ENCODE measurements at places on chromosomes 7 and 10. TPM values are rescaled to one million over a fixed set of nuclear protein-coding genes. Genes with fewer than 3 reads are reported as not detected.
A peak's percentile ranks its signal among the peaks of the same experiment; 100 is the strongest.

Gene KCND2
- not detected for total RNA-seq

DNA sequence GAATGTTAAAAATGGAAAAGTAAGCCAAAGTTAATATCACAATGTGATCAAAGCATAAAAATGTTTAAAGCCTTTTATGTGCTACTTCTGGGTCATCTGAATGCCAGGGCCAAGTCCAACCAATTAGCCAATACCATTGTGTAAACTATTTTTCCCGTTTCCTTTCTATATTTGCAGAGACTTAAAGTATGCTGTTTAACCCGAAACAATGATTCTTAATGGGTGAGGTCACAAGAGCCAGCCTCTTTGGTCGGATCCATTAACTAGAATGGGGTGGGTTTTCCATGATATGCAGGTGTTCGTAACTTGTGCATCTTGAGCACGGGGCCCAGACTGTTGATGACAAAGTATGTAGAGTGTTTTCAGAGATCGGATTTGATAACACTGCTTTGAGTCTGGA, 111.3 kb upstream of the IGFBP3 start:
- H3K27me3 ChIP-seq = no peaks in the 10 kb centered on the region
- no peak overlapping the region for H3K4me3 ChIP-seq

DNA sequence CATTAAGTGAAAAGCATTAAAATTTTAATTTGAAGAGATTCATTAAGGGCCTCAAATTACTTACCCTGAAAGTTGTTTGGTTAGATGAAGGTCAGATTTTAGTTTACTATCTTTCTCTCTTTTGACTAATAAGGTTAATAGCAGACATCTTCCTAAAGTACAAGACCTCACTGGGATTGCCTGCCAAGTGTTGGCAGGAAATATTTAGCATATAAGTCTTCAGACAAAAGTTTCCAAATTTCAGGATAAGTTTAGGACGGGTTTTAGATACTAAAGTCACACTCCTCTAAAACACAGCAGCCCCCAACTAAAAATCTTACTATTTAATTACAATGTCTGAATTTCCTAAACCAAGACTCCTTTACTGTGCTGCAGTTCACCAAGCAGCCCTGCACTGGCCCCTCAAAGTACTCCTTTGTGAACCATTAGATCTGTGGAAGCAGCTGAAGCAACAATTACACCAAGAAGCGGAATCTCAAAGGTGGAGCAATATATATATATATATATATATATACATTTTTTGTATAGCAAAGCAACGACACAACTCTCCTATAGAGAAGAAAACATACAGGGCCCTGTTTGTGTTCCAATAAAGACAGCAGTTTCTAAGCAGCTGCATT, 91.2 kb upstream of the KCNIP2 start:
- no peak overlapping the region for H3K4me3 ChIP-seq
- peaks cover 16% of the 10 kb centered on the region for H3K36me3 ChIP-seq
- H3K4me1 ChIP-seq = no peaks in the 10 kb centered on the region
- DNase-seq = no peak
- H3K27ac ChIP-seq = no peak overlapping the region

GRCh38 chr10:34773636-34774630, 41.2 kb downstream of the PARD3 start:
- DNase-seq = no peak
- H3K4me3 ChIP-seq = no peak overlapping the region
- no peaks in the 10 kb centered on the region for H3K4me1 ChIP-seq
- no peak overlapping the region for H3K27ac ChIP-seq

DNA sequence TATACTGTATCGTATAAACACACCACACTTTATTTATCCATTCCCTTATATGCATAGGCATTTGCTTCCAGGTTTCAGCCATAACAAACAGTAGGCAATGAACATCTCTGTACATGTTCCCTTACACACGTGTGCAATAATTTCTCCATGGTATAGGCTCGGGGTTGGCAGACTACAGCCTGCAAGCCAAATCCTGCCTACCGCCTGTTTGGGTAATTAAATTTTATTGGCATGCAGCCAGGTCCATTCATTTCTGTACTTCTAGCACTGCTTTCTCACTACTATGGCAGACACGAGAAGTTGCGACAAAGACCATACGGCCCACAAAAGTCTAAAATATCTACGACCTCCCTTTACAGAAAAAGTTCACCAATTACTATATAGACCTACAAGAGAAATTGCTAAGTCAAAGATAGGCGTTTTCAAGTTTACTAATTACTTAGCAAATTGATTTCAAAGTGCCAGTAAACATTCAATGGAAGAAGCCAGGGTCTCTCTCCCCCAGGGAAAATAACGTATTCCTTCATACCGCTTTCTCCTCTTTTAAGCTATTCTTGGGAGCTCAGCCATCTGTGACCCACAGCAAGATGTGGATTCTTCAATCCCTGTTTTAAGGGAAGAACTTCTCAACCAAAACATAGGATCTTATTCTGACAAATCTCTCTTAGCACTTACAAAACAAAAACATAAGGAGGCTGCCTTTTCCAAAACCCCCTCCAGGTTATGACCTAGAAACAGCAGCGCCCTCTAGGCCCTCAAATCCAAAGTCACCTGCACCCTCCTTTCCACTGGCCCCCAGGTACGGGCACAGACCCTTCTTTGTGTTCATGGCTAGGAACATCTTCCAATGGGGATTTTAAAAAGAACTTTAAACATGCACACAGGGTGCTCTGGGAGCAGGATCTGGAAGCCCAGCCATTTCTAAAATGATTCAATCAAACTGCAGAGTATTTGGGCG, 100.5 kb downstream of the FGFR2 start:
- H3K27ac ChIP-seq = no peak overlapping the region
- H3K36me3 ChIP-seq = no peaks in the 10 kb centered on the region
- no peaks in the 10 kb centered on the region for H3K4me1 ChIP-seq
- H3K27me3 ChIP-seq = no peaks in the 10 kb centered on the region

GRCh38 chr10:50310560-50311174, 59.4 kb upstream of the ASAH2 start:
- peaks cover 4% of the 10 kb centered on the region for H3K36me3 ChIP-seq
- no peaks in the 10 kb centered on the region for H3K4me1 ChIP-seq
- no peak for DNase-seq
- no peaks in the 10 kb centered on the region for H3K27me3 ChIP-seq

DNA sequence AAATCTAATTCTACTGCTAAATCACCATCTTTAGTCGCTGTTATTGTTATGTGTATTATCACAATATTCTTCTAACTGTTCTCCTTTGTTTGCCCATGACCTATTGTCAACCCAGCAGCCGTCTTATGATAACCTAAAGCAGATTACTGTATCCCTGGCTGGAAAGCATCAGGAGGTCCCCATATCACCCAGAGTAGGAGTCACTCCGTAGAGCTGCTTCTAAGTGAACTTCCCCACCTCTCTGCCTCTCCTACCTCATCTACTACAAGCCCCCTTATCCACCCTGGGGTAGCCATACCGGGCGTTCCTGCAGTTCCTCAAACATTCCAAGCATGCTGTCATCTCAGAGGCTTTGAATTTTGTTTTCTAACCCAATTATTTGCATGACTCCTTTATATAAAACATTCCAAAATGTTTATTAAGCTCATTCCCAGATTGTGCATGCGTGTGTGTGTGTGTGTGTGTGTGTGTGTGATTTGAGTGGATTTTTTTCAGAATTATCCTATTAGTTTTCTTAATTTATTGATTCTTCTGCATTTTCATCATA, 39.7 kb downstream of the POU6F2 start:
- no peaks in the 10 kb centered on the region for H3K36me3 ChIP-seq
- H3K4me3 ChIP-seq = no peak overlapping the region
- no peaks in the 10 kb centered on the region for H3K4me1 ChIP-seq
- no peak overlapping the region for H3K27ac ChIP-seq

DNA sequence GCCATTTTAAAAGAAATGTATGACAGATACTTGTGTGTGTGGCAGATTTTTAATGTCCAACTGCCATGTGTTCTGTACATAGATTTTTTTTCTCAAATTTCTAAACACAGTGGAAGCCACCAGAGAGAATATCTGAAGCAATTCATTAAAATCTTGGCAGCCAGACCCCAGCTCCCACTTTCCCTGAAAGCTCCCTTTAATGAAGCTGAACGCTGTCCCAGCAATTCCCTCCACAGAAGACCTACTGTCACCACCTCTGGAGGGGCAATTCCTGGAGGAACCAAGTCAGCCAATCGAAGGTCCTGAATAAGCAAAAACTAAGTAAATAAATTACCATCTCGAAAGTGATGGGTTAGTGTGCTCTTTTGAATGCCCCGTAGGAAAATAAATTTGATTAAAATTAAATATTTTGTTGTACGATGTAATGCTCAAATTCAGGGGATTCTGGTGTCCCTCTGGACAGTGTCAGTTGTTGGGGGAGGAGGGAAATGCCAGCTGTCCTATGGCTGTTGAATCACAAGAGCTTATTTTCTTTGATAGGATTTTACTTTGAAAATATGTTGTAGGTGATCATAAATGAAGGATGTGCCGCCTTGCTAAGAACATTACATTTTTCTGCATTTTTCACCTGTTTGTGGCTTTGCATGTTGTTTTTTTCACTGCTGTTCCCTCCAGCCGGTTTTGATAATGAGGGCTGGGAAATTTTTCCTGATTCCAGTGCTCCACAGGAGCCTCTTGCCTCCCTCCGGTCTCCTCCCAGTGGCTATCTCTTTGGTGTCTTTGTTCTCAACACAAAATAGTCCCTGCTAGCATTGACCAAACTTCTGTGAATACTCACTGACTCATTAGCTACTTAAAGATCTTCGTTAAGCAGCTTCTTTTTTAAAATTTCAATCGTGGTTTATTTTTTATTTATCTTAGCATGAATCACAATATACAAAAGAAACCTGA, 9.2 kb upstream of the GSAP start:
- no peaks in the 10 kb centered on the region for H3K36me3 ChIP-seq
- H3K27ac ChIP-seq = no peak overlapping the region
- no peak overlapping the region for H3K4me3 ChIP-seq
- DNase-seq = no peak
- H3K27me3 ChIP-seq = no peaks in the 10 kb centered on the region

GRCh38 chr7:137715121-137715520, 131.7 kb downstream of the DGKI start:
- H3K27me3 ChIP-seq = no peaks in the 10 kb centered on the region
- no peaks in the 10 kb centered on the region for H3K4me1 ChIP-seq
- DNase-seq = no peak
- H3K27ac ChIP-seq = no peak overlapping the region

DNA sequence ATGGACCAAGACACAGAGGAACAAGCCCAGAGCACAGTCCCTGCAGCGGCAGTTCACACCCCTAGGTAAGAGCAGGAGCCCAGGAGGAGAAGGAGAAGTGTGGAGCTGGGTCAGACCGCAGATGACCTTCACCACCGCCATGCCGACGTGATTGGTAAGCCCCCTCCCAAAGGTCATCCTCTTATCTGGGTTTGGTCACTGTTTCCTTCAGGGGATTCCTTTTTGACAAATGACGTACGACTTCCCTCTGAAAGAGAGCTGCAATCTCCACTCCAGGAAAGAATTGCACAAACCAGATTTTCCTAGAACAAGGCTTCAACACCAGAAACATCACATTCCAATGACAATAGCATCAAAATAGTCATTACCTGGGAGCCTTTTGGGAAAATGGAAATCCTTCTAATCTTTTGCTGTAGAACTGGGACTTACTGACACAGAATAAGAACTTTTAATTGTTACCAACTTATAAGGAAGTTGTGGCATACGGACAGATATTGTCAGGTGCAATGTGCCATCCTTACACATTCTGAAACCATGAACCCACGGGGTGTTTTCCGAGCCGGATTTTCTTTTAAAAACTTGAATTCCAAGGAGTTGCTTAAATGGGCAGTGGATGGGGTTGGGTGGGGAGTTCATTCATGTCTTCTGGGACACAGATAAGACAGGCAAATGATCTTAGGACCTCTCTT, 20.8 kb upstream of the ADAM12 start:
- no peaks in the 10 kb centered on the region for H3K4me1 ChIP-seq
- H3K4me3 ChIP-seq = no peak overlapping the region
- H3K36me3 ChIP-seq = no peaks in the 10 kb centered on the region
- DNase-seq = no peak
- H3K27me3 ChIP-seq = peaks cover 2% of the 10 kb centered on the region

GRCh38 chr10:17851611-17852010, 42.5 kb downstream of the MRC1 start:
- H3K27me3 ChIP-seq = peaks cover 2% of the 10 kb centered on the region
- H3K4me3 ChIP-seq = no peak overlapping the region
- no peaks in the 10 kb centered on the region for H3K36me3 ChIP-seq
- H3K27ac ChIP-seq = no peak overlapping the region

DNA sequence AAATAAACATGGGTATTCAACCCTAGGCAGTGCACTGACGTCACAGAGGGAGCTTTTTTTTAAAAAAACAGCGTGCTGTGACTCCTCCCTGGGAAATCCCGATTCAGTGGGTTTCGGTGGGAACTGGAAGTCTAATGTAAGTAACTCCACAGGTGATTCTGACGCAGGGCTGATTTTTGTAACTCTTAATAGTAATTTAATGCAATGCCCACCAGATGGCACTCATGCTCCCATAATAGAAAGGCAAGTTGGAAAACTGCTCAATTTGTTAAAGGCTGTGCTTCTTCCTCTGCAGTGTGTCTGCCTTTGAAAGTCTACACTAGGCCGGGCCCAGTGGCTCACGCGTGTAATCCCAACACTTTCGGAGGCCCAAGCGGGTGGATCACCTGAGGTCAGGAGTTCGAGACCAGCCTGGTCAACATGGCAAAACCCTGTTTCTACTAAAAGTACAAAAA, 10.9 kb upstream of the RSU1 start:
- no peak overlapping the region for H3K27ac ChIP-seq
- peak; percentile 58 for DNase-seq
- H3K27me3 ChIP-seq = no peaks in the 10 kb centered on the region
- H3K4me3 ChIP-seq = no peak overlapping the region
- H3K4me1 ChIP-seq = peaks cover 6% of the 10 kb centered on the region
- no peaks in the 10 kb centered on the region for H3K36me3 ChIP-seq

DNA sequence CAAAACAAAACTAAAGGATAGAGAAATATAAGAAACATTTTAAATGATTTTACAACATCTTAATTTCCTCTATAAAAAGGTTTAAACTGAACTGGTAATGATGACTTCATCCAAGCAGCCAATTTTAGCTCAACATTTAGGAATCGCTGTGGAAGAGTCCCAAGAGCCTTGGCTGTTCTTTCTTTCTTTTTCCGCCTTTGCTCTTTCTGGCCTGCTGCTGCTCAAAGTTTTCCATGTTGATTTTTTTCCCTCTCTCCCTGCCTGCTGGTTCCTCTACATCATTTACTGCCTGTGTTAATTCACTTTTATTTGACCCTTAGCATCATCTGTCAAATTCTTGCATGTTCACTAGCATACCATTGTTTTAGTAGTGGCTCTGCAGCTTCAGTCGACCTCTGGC, 146.9 kb downstream of the EVX1 start:
- no peaks in the 10 kb centered on the region for H3K4me1 ChIP-seq
- H3K27me3 ChIP-seq = peaks cover 18% of the 10 kb centered on the region
- no peak for DNase-seq
- H3K36me3 ChIP-seq = no peaks in the 10 kb centered on the region
- H3K4me3 ChIP-seq = no peak overlapping the region

- DNase-seq = no peak
- no peaks in the 10 kb centered on the region for H3K36me3 ChIP-seq
- H3K4me3 ChIP-seq = no peak overlapping the region
Observed at GRCh38 chr7:127413326-127413725, 20.8 kb upstream of the ZNF800 start.

Data from T-cell (primary cell).